Sciatic nerve (tissue), 2 donors: ENCODE measurements at places on chromosomes 2 and 18.

GRCh38 chr2:36526226-36526625 lies 71.7 kb downstream of the FEZ2 start:
- no peak for DNase-seq

- no peak for DNase-seq
Observed at GRCh38 chr2:26099933-26100332, 66.0 kb downstream of the RAB10 start.

- no peak for DNase-seq
Observed at GRCh38 chr18:73852789-73853549, 294.7 kb downstream of the FBXO15 start.

- no peak for DNase-seq
Observed at GRCh38 chr18:6614952-6615351, 114.6 kb upstream of the ARHGAP28 start.

DNA sequence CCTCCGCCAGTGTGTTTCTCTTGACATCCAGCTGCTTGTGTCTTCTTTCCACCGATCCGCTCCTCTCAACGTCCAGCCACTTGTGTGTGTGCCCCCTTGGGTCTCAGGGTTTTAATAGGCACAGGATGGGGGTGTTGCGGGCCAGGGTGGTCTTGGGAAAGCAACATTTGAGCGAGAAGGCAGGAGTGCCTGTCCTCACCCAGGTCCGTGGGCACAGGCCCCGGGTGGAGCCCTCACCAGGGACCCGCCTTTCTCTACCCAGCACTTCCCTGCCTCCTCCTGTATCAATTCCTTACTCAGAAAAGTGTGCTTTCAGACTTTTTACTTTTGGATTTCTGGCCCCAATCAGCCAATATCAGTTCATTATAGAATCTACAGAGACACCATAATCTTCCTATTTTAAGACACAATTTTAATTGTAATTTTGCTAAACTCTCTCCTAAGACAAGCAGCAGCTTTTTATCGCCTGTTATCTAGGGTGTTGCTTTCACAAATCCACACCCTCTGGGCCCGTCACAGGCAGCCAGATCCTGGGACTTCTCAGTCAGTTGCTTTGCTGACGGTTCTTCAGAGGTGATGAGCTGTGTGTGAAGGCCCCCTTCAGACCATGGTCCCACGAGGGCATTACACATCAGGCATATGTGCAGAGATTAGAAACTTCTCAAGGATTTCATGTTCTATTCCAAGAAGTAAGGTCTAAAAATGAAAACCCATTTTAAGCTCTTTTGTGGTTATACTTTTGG lies 96.0 kb upstream of the FHL2 start:
- no peak for DNase-seq

DNA sequence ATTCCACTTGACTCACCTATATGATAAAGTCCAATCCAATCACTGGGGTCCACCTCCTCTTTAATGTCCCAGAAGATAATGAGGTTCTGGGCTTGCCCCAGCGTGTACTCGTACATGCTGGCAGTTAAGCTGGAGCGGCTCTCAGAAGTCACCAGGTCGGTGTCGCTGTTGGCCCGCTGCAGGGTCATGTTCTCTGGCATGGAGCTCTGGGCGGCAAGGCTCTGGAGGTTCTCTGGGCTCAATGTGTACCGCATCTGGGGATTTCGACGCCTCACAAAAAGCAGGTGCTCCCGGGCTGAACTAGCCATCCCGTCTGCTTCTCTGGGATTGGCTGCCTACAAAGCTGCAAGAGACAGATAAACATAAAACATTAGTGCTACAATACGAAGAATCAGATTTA lies 206.4 kb upstream of the CCDC150 start:
- DNase-seq = no peak

- no peak for DNase-seq
Observed at GRCh38 chr18:9550429-9550828, 63.9 kb downstream of the PPP4R1 start.

GRCh38 chr2:111633643-111634042 lies 250.3 kb downstream of the ANAPC1 start:
- no peak for DNase-seq
